ENCODE measurements at places on chromosomes 13 and 19.

GRCh38 chr13:91134803-91135184 is 212.7 kb upstream of the MIR17HG start:
- DNase-seq, result no peak

DNA sequence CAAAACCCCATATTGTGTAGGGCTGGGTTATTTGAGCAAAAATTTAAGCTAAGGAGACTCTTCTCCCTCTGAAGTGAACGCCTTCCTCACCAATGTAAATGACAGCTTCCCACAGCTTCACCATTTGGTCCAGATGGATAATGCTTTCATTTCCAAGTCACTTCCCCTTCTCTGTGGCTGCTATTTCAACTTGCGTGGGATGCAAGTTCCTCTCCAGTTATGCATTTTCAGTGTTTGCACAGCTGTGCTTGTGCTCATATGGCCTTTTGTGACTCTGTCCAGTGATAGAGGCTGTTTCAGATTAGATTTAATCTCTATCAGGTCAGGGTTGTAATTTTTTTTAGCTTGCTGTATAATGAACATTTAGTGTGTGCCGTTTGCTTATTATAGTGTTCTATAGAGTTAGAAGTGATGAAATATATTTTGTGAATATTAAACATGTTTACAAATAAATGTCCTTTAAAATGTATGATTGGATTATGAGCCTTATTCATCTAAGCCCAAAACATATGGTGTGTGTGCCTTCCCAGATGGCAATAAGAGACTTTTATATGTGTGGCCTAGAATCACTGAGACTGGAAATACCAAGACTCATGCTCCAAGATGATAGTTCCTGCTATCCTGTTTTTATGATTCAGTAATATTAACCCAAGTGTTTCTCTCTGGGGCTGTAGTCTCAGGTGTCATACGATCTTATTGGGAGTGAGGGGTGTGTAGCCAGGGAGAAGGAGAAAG is 86.6 kb downstream of the TNFRSF19 start:
- DNase-seq, result no peak

DNA sequence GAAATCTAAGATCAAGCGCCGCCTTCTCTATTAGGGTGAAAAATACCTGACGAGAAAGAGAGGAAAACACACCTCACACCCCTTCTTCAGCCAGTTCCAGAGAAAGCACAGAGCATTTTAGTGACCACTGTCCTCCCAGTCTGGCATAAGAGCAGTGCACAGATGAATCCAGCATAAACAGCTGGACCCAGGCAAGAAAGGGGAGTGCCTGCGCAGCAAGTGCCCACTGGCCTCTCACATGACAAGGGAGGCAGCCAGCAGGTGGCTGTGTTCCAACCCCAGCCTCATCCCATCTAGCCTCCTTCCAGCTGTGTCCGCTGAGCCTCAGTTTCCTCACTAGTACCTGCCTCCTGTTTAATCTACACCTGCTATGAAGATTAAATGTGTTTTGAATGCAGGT is 8.0 kb downstream of the MED26 start:
- no peak for DNase-seq

GRCh38 chr19:45152504-45153338 is 8.1 kb downstream of the NKPD1 start:
- no peak for DNase-seq

GRCh38 chr19:18044825-18045304 is 36.9 kb downstream of the ARRDC2 start:
- DNase-seq, result peak; percentile 90

GRCh38 chr13:72141855-72142519 is 275.0 kb upstream of the DACH1 start:
- DNase-seq, result no peak

DNA sequence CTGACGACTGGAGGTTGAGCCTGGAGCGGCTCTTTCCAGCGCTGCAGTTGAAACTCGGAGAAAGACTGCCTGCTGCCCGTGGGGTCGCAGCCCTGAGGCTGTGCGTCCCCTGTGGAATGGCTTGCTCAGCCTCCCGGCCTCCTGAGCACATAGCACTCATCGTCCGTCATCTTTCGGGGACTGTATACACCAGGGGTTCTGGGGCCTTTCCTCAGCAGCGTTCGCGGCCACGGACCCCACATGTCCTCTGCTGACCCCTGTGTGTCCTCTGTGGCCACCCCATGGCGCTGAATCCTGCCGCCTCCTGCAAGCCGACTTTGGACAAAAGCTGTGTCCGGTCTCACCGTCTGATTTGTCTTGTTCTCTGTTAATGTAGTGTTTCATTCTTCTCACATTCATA is 20.4 kb downstream of the CUL4A start:
- no peak for DNase-seq

DNA sequence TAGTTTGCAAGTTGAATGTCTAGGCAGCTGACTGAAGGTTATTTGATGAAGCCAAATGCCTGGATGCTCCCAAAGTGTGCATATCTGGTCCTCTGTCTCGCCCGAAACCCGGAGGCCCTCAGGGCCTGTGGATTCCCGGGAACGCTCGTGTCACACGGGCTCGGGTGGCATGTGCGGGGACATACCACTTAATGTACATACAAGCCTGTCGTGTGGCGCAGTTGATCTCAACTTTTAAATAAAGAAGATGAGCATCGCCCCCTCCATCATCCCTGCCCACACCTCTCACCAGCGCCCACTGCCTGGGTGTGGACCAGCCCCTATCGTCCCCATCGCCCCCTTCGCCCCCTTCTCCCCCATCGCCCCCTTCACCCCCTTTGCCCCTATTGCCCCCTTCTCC is 33.9 kb downstream of the ATP11A start:
- DNase-seq, result peak; percentile 15

DNA sequence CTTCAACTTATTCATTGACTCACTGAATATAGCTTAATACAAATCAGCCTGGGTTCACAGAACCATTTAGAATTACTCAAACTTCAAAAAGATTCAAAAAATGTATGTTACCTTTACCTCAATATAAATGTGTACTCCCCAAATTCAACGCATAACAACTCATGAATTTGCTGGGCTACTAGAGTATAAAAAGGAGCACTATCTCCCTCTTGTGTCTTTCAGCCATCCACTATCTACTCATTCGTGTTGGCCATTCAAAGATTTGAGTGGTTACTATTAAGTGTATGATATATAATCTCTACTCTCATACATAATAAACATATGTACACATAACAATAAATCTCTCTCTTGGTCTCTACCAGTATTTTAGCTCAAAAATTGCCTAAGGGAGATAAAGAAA is 20.3 kb downstream of the INTS6 start:
- DNase-seq, result no peak

GRCh38 chr19:55688422-55689218 is 13.6 kb downstream of the EPN1 start:
- DNase-seq, result no peak

DNA sequence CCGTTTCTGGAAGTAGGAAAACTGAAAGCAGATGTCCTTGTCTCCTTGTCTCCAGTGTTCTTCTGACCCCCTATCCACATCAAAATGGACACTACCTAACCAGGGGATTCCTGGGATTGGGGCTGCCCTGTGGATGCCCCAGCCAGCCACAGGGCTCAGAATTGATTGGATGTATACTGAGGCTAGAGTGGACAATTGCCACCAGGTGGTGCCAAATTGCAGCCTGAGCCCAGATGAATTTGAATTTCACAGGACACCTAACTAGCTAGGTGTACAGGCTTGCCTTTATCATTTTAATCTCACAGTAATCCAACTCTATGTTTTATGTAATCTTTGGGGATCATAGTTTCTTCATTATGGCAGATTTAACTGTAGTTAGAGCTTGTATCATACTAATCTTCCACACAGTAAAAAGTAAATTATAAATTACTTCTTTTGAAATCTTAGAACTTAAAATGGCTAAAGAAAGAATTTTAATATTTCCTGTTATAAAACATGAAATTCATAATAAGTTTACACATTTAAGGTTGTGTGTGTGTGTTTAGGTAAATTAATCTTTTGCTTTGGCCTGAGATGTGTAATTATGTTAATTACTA is 58.0 kb downstream of the PIBF1 start:
- no peak for DNase-seq

DNA sequence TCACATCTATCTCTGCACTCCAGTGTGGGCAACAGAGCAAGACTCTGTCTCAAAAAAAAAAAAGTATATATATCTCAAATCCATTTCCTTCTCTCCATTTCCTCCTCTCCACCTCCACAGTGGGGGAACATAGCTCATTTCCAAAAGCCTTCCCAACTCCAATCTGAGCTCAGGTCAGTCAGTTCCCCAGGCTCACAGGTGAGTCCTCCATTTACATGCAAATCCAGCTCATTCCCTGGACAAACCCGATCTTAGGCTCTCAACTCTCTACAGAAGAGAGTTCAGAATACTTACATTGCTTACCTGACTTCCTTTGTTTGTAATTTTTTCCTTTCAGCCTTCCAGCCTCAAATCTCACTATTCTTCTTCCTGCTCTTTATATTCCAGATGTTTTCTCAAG is 518.3 kb downstream of the GPC6 start:
- DNase-seq, result no peak

DNA sequence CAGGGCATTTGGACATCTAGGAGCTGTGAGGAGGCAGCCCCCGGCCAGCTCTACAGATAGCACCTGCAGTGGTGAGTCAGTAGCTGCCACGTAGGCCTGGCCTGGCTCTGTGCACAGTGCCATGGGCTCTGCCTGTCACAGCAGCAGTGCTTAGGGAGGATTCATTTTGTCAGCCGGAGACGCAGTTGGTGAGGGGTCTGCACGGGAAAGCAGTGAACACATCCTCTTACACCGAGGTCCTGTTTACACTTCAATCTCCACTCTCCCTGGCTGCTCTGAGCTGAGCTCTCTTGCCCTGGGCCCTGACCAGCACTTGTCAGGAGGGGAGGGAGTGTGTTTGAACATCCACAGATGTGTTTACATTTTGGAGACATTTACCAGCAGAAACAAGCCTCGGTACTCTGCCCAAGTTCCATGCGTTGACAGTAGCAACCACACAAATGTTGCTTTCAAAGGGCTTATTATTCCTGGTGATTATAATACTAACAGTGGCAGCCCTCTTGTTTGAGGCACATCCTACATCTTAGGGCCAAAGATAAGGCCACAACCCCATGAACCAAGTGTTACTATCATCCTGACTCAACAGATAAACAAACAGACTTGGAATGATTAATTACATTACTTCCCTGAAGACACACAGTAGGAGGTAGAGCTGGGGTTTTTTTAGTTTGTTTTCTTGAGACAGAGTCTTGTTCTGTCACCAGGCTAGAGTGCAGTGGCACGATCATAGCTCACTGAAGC is 148.9 kb downstream of the USP12 start:
- no peak for DNase-seq

- no peak for DNase-seq
Observed at GRCh38 chr13:20460761-20461160, 64.9 kb downstream of the CRYL1 start.

GRCh38 chr13:23655321-23655720 is 85.1 kb downstream of the TNFRSF19 start:
- no peak for DNase-seq

DNA sequence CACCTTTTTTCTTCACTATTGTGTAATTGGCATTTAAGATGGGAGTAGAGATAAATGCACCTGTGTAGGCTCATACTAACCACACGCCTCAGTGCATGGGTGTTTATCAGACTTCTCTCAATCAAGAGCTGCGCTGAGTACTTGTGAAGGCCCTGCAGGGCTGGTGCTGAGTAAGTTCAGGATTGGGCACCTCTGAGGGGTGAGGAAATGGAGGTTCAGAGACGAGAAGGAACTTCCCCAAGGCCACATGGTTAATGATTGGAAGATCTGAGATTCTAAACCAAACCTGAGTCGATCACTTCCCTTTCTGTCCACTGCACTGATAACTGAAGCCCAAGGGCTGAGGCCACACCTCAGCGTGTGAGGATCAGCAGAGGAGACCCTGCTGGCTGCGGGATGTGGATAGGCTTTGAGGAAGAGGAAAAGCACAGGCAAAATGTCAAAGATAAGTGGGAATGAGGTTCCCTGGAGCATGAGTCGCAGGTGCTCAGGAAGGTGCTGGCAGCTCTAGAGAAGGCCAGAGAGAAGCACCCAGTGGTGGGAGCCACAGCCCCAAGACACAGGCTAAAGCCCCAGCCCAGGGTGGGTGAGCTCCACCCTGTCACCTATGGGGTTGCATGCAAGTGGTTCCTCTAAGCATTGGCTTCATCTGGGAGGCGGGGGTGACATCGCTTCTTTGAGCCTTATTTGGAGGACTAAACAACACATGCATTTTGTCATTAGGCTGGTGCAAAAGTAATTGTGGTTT is 32.3 kb upstream of the GJB6 start:
- DNase-seq, result no peak

DNA sequence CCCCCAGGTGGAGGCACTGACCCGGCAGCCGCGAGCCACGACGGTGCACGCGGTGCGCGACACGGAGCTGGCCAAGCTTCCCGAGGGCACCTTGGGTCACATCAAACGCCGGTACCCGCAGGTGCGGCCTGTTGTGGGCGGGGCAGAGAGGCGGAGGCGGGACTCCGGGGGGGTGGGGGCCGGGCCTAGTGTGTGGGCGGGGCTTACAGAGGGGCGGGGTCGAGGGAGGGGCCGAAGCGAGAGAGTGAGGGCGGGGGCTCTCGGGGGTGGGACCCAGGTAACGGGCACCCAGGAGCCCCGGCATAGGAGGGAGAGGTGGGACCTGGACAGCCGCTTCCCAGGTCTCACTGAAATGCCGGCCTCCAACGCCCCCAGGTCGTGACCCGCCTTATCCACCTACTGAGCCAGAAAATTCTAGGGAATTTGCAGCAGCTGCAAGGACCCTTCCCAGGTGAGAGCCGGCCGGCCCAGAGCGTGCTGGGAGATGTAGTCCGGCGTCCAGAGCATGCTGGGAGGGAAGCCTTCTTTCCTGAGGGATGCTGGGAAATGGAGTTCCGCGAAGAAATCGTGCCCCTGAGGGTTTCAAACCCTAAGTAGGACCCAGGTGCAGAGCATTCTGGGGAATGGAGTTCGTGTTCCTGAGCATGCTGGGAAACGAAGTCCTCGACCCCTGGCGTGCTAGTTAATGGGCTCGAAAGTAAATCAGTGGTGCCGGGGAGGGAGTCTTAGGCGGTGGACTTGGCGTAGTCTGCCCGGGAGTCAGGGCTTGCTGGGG is 15.7 kb downstream of the PNPLA6 start:
- peak; percentile 82 for DNase-seq

GRCh38 chr13:31174018-31174417 is 12.3 kb upstream of the HSPH1 start:
- no peak for DNase-seq

GRCh38 chr13:43650882-43651281 is 135.9 kb downstream of the ENOX1 start:
- DNase-seq, result no peak

All from tibial artery (tissue), 4 donors.